Stimulated activated CD4-positive, alpha-beta T cell treated with anti-CD3 and anti-CD28 coated beads, TNF-alpha, amount 100 ng/mL, for 48 hours (primary cell): ENCODE measurements at places on chromosomes 5 and 9.

DNA sequence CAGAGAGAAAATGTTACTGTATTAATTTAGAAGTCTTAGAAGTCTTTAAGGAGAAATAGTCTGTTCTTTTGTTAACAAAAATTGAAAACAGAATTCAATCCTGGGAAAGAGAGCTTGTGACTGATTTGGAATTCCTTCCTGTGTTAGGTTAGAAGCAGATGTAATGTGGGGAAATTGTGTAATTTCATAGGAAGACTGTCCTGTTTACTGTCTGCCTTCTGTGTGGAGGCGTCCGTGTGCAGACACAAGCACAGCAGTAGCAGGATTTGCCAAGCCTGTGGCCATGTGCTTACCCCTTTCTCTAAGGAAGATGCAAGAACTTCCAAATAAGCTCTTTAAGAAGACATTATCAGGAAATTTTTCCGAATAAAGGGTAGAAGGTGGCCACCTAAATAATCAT lies 36.7 kb upstream of the F2R start:
- no peak for DNase-seq

GRCh38 chr5:121945261-121945660 lies 16.5 kb upstream of the SRFBP1 start:
- DNase-seq = no peak

DNA sequence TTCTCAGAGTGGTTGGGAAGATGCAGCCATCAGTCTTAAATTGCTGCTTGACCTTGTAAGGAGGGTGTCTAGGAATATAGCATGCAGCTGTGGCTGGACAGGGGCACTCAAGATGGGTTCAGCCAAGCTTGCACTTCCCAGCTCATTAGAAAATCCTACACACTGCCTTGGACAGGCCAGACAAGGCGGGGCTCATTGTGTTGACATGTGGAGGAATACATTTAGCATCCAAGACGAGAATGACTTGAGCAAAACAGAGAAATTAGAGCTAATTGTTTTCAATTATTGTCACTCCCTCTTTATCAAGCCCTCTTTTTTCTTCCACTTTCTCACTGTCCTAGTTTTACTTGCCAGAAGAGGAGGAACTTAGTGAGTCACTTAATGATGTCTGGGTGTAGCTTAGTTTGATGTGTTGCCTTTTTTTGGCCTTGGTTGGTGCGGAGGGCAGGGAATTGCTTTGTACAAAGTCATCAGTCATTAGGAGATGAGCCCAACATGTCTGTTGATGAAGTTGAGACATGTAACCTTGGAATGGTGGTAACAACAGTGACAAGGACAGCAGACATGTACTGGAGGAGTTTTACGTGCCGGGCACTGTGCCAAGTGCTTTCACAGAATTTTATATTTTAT lies 1219.3 kb upstream of the WWC1 start:
- no peak for DNase-seq

DNA sequence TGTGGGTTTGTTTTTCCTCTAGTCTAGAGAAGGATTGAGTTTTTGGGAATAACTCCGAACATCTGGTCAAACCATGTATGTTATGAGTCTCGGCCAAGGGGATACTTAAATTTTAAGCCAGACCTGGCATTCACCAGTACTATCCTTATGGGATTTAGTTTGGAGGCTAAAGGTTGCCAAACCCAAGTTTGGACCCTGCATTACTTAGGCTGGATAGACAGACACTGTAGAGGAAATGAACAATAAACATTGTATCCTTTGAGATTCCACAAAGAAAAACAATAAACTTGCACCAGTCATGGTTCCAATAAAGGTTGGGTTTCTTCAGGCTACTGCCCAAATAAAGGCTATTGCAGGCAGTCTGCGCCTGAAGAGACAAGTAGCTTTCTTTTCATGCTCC lies 296.7 kb upstream of the MEF2C start:
- DNase-seq = no peak

DNA sequence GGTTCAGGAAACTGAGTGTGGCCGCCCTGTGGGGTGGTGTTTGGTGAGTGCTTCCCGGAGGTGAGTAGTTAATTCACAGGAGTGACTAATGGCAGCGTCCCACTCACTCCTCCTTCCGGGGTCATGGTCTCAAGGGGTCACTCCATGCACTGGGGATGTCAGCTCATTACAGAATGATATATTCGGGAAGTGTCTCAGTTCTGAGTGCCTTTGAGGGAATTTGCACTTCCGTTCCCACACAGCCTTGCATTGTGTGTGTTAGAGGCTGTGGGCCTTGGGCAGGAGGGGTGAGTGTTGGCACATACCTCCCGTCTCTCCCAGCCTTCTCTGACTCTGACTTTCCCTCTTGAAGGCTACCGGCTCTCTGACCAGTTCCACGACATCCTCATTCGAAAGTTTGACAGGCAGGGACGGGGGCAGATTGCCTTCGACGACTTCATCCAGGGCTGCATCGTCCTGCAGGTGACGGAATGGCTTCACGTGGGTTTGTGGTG lies 10.5 kb upstream of the AHRR start:
- DNase-seq = no peak

DNA sequence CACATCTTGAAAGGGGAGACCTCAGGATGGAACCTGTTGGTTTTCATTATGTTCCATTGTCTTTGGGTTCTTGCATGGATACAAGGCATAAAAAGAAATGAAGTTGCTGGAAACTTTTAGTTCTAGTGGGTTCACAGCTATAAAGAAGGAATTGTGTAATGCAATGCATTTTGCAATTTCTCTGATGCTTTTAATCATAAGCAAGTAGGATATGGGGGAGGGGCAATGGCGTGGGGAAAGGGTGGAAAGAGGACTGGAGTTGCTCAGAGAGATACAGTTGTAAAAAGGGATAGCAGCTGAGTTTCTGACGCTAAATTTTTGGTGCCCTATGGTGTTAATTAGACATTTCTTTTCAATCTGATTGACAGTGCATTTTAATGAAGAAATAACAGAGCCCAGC lies 88.6 kb upstream of the FANCC start:
- no peak for DNase-seq

- DNase-seq = no peak
Observed at GRCh38 chr5:53900677-53901076, 340.2 kb downstream of the NDUFS4 start.

- DNase-seq = no peak
Observed at GRCh38 chr5:61587125-61587524, 255.1 kb downstream of the ZSWIM6 start.

GRCh38 chr5:86974955-86975354 lies 292.7 kb upstream of the RASA1 start:
- DNase-seq = no peak

- no peak for DNase-seq
Observed at GRCh38 chr5:164680216-164680615, 1174.8 kb downstream of the MAT2B start.
